ENCODE measurements at places on chromosomes 16 and 17.

- DNase-seq = peak; percentile 22
Measured at GRCh38 chr16:23678430-23679273, at the start of gene PLK1. TSS of gene PLK1 (plus strand) at chr16:23678889. CDS start at chr16:23678933, 44 bp downstream.

DNA sequence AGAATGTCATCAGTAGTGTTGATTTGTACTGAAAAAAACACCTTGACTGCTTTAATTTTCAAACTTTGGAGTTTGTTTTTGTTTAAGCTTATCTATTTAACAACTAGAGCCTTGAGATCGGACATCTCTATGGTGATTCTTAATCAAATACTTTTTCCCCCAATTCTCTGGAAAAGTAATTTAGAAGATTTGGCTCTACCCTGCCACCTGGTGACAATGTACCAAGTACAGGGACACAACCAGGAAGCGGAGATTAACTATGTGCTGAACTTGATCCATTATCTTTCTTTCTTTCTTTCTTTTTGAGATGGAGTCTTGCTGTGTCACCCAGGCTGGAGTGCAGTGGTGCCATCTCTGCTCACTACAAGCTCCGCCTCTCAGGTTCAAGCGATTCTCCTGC lies 30.8 kb downstream of the USP43 start:
- no peak for DNase-seq

DNA sequence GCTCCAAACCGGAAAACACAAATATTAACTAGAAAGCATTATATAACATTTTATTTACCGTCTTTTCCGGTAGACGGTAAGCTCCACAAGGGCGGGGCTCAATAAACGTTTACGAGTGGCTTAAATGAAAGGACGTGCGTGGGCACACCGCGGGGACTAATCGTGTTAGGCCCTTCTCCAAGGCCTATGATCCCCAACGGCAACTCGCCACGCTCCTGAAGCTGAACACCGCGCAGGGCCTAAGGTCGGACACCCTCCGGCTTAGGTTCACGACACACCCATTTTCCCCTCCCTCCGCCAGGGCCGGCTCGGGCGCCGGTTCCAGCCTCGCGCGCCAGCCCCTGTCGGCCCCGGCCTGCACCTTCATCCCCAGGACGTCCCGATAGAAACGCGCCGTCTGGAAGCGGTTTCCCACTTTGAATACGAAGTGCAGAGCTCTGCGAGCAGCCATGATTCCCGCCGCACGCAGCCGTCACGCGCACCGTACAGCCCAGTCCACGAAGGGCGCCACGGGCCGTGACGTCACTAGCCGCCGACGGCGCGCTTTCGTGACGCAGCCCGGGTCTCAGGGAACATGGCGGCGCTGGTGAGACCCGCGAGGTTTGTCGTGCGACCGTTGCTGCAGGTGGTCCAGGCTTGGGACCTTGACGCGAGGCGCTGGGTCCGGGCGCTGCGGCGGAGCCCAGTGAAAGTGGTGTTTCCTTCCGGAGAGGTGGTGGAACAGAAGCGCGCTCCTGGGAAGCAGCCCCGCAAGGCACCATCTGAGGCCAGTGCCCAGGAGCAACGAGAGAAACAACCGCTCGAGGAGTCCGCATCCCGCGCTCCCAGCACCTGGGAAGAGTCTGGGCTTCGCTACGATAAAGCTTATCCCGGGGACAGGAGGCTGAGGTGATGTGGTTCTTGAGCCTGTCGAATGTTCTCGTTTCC lies at the start of the genes GLOD4 and MRM3:
Gene GLOD4, minus strand, starts transcription at position 476 of the 927 bp plus-strand sequence. Its CDS starts 25 bp downstream, at position 451.
Gene MRM3, plus strand, starts transcription at position 549 of the 927 bp plus-strand sequence. Its CDS starts 26 bp downstream, at position 575.
- DNase-seq = peak; percentile 68

DNA sequence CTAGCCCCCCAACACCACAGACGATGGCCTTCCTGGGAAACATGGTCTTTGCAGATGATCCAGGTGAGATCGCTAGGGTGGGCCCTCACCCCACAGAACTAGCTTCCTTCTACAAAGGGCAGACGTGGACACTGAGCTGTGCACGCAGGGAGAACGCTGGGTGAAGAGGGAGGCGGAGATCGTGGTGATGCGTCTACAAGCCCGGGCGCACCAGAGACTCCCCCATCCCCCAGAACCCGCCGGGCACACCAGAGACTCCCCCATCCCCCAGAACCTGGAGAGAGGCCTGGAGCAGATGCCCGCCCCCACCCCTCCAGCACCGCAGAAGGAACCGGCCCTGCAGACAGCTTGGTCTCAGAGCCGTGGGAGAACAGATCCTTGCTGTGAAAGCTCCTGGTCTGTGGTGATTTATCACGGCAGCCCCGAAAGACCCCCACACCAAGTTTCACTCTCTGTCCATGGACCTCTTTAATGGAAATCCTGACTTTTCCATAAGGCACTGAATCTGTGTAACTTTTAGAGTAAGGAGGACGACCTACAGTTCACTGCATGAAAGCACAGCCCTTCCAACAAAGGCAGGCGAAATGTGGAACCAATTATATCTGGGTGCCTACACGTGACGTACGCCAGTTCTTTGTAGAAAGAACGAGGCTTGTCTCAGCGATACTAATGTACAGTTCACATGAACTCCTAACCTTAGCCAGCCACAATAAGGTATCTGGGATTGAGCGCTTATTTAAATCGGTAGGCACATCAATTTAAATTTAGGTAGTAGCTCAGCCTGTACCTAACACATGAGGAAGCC lies 88.5 kb downstream of the ANKRD11 start:
- peak; percentile 45 for DNase-seq

GRCh38 chr17:66655861-66656260 lies 179.1 kb upstream of the CACNG5 start:
- no peak for DNase-seq

Measured in forelimb muscle (tissue), 1 donor.